ENCODE measurements at places on chromosomes 11 and 22. TPM values are rescaled to one million over a fixed set of nuclear protein-coding genes. Genes with fewer than 3 reads are reported as not detected.

- no peak for DNase-seq
- H3K27me3 ChIP-seq = no peaks in the 10 kb centered on the region
- H3K4me3 ChIP-seq = no peak overlapping the region
- peaks cover 4% of the 10 kb centered on the region for H3K4me1 ChIP-seq
- H3K36me3 ChIP-seq = no peaks in the 10 kb centered on the region
Measured at GRCh38 chr22:31840585-31840984, 86.8 kb downstream of the DEPDC5 start.

DNA sequence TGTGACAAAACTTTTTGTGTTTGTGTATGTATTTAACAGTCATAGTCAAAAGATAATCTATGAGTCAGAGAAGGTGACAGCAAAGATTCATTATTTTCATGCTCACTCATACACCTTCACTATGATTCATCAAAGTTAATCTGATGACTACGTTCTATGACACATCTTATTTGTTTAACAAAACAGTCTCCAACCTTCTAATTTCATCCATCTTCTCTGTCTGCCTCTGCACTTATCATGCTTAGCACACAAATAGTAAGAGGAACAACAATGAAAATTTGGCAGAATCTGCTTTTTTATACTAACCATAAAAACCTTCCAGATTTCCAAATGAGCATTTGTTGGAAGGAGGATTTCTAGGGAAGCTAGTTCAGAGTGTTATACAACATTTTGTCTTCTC lies 568.9 kb downstream of the LUZP2 start:
- DNase-seq = peak; percentile 87
- H3K4me3 ChIP-seq = no peak overlapping the region
- H3K36me3 ChIP-seq = no peaks in the 10 kb centered on the region
- H3K4me1 ChIP-seq = peaks cover 22% of the 10 kb centered on the region

DNA sequence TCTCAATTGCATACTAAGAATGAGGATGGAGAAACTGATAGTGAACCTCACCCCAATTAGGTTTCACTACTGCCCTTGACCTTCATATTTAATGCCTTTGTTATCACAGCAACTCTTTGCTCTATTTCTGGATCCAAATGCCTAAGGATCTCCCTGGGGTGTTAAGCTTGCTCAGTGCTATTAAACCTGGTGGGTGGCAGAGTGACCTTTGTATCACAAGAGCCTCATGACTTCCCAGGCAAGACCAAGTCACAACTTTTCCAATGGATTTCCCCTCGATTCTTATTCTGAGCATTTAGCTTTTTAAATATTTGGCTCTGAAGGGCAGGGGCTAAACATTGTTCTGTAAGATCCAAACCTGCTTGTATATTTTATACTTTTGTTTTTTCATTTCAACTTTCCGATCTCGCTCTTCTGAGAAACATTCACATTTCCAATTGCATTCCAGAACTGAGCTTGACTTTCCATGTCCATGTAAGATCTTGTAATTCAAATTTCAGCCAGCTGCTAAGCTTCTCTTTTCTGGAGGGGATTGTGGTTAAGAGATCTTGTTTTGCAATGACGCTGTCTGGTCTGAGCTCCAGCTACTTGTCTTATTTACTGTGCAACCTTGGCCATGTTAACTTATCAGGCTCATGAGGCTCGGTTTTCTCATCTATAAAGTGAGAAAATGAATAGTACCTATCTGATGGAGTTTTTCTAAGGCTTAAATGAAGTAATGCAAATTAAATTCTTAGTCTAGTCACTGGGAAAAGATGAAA lies 6.4 kb upstream of the EHF start:
- DNase-seq = no peak
- no peak overlapping the region for H3K4me3 ChIP-seq
- peaks cover 2% of the 10 kb centered on the region for H3K4me1 ChIP-seq
- no peaks in the 10 kb centered on the region for H3K36me3 ChIP-seq
- no peak overlapping the region for H3K27ac ChIP-seq

TP53AIP1 gene
- total RNA-seq = 0.17 TPM

Data from PC-3 (cell line).